ENCODE measurements at places on chromosomes 5 and 9.

- no peak for DNase-seq
Observed at GRCh38 chr5:66701244-66701643, 105.1 kb downstream of the MAST4 start.

DNA sequence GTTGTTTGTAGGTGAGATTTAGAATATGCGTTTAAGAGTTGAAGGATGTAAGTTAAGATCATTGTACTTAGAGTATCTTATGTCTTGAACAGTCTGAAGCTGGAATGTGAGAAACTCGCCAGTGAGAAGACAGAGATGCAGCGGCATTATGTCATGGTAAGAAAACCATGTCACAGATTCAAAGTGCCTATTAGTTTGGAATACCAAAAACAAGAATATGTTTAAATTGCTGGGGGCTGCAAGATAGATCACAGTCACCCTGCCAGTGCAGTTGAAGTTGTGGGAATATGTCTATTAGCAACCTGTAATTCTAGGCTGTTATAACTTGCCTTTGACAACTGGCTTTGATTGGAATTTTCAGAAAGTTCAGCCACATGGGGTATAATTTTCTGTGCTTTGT lies 3.0 kb downstream of the TLE4 start:
- no peak for DNase-seq

- DNase-seq: no peak
Observed at GRCh38 chr9:121947775-121948174, 145.3 kb downstream of the TTLL11 start.

- DNase-seq: no peak
Observed at GRCh38 chr9:115122937-115123336, 5.0 kb upstream of the TNC start.

GRCh38 chr9:72396247-72397091 lies 31.5 kb upstream of the ZFAND5 start:
- DNase-seq: no peak

- no peak for DNase-seq
Observed at GRCh38 chr9:117917873-117918272, 213.7 kb downstream of the TLR4 start.

DNA sequence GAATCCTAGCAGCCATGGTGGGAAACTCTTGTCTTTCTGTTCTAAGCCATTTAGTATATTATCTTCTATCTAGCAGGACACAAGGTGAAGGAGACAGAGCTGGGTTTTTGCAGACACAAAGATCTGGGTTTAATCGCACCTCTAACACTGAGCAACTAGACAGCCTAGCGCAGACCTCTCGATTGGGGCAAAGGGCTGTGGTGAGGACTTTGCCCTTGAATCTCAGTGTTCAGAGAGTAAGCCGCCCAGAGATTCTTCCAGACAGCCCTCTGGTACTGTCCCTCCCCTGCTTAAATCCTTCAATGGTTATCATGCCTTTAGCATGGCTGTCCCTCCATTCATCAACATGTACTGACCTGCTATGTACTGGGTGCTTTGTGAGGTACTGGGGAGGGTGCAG lies 128.1 kb downstream of the CRB2 start:
- no peak for DNase-seq
